ENCODE measurements at places on chromosomes 11 and 22.
A peak's percentile ranks its signal among the peaks of the same experiment; 100 is the strongest.

DNA sequence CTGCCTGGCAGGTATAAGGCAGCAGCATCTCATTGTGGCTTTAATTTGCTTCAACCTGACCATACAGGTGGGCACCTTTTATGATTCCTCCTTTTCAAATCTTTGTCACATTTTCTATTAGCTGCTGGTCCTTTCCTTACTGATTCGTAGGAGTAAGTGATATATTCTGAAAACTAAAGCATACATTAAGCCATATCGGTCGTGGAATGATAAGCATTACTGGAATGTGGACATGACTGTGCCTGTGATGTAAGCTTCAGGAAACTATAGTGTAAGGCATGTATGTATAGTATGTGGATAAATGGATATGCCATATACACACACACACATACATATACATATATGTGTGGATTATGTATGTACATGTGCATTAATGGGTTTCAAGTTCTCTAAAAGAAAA lies 20.8 kb downstream of the YPEL1 start:
- DNase-seq = no peak

- DNase-seq = peak; percentile 96
Measured at GRCh38 chr22:18077639-18078328, at the start of gene PEX26. Gene PEX26, plus strand, starts transcription at chr22:18077990. Its CDS starts 387 bp downstream, at chr22:18078377.

GRCh38 chr22:36032611-36033010 lies 4.0 kb upstream of the RBFOX2 start:
- DNase-seq = no peak

GRCh38 chr11:86469491-86470388 lies 95.1 kb downstream of the CCDC81 start:
- no peak for DNase-seq

DNA sequence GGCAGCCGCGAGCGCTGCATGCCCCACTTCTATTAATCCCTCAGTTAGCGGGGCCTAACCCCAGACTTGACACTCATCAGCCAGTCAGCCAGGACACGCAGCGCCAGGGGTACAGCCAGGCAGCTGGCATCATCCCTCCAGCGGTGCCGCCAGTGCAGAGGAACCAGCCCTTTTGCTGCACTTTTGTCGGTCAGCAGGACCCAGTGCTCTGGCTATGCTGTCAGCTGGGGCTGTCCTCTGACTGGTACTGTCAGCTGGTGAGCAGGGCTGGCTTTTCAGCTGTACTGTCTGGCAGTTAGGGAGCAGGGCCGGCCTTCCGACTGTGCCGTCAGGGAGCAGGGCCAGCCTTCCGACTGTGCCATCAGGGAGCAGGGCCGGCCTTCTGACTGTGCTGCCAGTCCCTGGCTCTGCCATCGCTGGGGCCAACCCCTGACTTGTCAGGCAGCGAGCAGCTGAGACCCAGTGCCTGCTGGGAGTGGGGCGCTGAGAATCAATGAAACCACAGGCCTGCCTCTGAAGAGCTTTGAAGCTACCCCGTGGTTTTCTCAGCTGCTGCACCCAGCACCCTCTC lies 115.4 kb downstream of the KIAA1671 start:
- peak; percentile 62 for DNase-seq

All from midbrain (tissue), 1 donor.